ENCODE measurements at places on chromosomes 1 and 21.

DNA sequence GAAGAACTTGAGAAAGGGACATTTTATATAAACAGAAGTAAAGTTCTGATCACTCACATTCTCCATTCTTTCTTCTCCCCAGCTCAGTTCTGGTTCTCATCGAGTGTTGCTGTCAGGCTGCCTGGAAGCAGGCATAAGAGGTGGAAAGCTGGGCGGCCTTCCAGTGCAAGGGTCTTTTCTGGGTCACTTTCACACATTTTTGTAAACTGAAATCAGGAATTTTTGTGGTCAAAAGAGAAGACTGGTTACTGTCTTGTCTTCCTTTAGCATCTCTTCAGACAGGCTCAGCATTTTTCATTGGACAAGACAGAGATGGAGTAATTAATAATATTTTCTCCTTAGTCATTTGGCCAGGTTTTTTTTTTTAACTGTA lies 93.7 kb downstream of the CTH start:
- DNase-seq, result no peak

- DNase-seq, result no peak
Measured at GRCh38 chr1:223105568-223105967, 37.5 kb downstream of the TLR5 start.

- DNase-seq, result no peak
Measured at GRCh38 chr1:26046246-26047095, 553 bp upstream of the SLC30A2 start.

DNA sequence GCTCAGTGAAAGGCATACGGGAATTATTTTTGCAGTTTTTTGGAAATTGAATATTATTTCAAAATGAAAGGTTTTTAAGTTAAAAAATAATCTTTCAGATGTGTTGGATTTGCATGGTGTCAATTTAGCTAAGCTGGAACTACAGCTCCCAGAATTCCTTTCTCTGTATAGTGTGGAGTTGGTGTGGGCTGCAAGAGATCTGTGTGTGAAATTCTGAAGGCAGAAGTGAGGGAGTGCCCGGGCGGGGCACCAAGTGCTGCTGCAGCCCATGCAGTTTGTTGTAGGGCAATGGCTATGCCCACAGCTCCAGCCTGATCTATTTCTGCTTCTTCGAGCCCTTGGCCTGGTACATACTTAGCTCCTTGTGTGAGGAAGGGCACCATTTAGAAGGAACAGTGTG lies 60.5 kb upstream of the CSF1 start:
- DNase-seq, result no peak
